LHCN-M2 (cell line): ENCODE measurements at places on chromosomes 16 and 17. TPM values are rescaled to one million over a fixed set of nuclear protein-coding genes. Genes with fewer than 3 reads are reported as not detected.

Gene CA5A
- total RNA-seq = not detected in 2 replicates

Gene CDH15
- total RNA-seq = 186 and 201 TPM in 2 replicates

Gene BMERB1
- total RNA-seq = 36.1 and 45.1 TPM in 2 replicates

Gene KRT33B
- not detected in 2 replicates for total RNA-seq

Gene GCGR
- not detected in 2 replicates for total RNA-seq

DNA sequence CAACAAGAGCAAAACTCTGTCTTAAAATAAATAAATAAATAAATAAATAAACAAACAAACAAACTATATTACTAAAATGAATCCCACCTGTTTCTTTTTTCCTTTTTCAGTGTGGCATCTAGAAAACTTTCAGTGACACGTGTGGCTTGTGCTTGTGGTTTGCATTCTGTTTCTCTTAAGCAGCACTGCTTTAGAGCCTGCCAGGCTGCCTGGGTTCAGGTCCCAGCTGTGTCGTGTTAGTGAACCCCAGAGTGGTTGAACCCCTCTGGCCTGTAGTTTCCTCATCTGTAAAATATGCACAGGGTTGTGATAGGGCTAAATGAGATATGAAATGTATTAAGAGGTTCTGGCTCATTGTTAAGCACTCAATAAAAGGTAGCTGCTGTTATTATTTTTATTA lies 12.1 kb upstream of the EPN3 start:
- DNase-seq = no peak

- no peak for DNase-seq
These were observed 574.3 kb upstream of the CA10 start for GRCh38 chr17:52732841-52733240.

GRCh38 chr16:72875291-72876031 lies 172.5 kb downstream of the ZFHX3 start:
- DNase-seq = peak; percentile 29

- peak; percentile 37 for DNase-seq
These were observed 8.4 kb upstream of the CNTNAP4 start for GRCh38 chr16:76268824-76269223.

DNA sequence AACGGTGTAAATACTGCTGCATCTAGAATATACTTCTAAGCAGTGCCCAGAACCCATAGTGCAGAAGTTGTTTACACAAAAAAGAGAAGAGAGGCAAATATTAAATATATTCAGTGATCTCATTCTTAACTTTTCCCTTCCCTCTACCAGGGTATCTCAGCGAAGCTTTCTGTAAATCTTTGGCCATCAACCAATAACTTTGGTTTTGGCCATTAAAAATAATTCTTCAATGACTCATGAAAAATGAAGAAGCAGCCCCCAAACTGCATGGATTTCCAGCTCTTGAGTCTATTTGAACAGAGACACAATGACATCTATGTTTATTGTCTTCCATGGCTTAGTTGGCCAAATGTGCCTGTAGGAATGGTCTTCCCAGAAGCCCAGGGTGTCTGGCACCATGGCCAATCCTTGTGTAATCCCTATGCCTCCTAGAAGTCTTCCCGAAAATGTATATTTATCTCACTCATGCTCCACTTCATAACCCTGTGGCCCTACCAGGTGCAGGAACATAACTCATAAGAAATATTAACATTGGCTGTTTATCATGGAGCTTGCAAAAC lies 646.6 kb downstream of the TOX3 start:
- peak; percentile 18 for DNase-seq

GRCh38 chr17:45394913-45395568 lies 37.6 kb downstream of the ARHGAP27 start:
- peak; percentile 65 for DNase-seq

DNA sequence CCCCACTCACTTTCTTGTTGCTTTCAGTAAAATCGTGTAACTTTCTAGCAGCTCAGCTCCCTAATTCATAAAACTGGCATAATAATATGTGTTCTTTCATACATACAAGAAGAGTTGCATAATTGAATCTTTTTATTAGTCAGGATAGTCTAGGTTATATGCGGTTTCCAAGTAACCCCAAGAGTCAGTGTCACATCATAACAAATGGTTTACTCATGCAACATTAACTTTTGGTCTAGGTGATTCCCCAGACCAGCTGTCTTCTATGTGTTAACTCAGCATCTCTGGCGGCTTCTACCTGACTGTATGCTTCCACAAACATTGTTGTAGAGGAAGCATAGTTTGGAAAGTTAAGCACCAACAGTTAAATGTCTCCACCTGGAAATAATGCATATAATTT lies 1000.4 kb downstream of the CDH11 start:
- peak; percentile 92 for DNase-seq

DNA sequence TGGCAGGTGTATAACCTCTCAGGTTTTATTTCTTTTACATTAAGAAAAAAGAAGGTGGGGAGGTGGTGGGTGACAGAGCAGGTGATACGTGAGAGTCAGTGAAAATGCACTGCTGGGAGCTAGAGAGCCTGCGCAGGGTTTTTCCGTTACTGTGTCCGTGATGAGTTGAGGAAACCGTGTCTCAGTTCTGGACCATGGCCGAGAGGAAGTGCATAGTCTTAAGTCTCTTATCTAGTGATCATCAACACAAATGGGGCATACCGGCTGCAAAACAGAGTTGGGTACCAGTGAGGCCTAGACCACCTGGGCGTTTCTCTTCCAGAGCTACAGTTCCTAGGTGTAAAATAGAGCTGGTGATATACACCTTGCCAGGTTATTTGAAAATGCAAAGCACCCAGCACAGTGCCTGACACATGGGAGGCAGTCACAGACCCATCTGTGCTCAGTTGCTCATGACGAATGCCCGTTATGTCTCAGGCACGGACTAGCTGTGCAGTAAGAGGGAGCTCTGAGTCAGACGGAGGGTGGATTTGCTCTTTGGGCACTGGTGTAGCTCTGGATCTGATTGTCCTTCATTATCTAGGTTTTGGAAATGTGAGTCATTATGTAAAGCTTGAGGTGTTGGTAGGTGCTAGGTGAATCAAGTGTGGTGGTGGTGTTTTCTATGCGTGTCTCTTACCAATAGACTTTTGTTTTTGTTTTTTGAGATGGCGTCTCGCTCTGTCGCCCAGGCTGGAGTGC lies 60.9 kb downstream of the RPTOR start:
- DNase-seq = no peak

DNA sequence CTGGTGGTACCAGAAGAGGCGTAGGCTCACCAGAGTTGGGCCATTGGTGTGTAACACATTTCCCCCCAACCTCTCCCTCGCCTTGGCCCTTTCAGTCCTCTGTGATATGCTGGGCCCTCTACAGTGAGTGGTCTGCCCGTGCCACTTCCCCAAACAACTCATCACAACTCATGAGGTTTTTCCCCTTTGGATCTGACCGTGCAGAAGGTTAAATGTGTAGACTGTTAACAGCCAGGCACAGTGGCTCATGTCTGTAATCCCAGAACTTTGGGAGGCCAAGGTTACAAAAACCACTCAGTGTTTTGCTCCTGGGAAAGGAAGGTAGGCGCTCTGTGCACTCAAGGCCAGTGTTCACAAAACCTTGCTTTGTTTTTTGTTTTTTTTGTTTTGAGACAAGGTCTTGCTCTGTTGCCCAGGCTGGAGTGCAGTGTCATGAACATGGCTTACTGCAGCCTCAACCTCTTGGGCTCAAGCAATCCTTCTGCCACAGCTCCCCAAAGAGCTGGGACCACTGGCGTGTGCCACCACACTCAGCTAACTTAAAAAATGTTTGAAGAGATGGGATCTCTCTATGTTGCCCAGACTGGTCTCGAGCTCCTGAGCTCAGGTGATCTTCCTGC lies 11.3 kb upstream of the CYB5B start:
- DNase-seq = no peak

DNA sequence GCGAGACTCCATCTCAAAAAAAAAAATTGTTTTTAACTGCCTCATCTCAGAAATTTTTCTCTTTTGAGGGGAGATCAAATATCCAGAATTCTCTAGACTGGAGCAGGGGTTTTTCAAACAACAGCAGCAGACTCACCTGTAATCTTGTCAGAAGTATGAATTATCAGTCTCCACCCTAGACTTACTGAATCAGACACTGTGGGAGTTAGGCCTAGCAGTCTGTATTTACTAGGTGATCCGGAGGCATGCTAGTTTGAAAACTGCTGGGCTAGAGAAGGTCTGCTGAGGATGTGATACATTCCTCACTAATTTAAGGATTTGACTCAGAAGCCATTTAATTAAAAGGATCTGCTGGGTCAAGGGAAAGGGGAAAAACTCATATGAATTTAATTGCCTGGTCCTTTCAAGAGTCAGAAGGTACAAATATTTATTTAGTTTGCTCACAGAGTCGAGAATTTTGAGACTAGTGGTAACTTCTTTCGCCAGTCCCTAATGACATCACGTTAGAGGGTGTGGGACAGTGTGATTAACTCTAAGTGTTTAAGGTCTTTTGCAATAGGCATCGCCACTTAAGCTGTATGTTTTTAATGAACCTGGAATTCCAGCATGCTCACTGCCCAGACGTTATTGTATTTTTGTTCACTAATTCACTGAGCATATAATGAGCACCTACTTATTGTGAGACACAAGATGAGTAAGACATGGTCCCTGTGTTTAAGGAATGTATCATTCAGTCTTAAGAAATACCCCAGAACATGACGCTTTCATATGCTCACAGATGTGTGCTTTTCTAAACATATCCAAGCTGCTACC lies 14.2 kb downstream of the ATP6V0A1 start:
- DNase-seq = peak; percentile 64
